HFFc6 (cell line): ENCODE measurements at places on chromosomes 4 and X.

GRCh38 chr4:123300222-123301039 lies 96.2 kb upstream of the SPRY1 start:
- no peak for DNase-seq

GRCh38 chr4:117134386-117134785 lies 49.0 kb upstream of the TRAM1L1 start:
- peak; percentile 16 for DNase-seq

DNA sequence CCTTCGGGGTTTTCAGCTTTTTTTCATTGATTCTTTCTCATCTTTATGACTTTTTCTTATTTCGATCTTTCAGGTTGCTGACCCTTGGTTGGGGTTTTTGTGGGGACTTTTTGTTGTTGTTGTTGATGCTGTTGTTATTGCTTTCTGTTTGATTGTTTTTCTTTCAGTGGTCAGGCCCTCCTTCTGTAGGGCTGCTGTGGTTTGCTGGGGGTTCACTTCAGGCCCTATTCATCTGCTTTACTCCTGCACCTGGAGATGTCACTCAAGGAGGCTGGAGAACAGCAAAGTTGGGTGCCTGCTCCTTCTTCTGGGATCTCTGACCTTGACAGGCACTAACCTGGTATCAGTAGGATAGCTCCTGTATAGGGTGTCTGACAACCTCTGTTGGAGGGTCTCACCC lies 39.9 kb upstream of the PCDH18 start:
- no peak for DNase-seq

- no peak for DNase-seq
Measured at GRCh38 chr4:144647095-144647561, 1.2 kb downstream of the HHIP start.

DNA sequence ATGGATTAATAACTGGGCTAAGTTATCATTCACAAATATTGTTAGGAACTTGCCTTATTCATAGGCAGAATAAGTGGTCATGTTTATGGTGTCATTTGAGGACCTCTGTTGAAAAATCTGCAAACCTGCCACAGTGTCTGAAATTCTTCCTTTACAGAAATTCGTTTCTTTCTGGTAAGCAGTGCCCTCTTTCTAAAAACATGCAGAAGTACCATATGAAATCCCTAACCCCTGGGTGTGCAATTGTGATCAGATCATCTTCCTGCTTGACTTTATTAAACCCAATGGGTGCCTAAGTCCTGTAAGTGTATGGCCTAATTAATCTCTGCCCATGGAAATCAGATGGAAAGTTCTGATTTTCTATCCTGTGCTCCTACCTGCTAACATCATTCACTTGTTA lies 4.4 kb upstream of the HTATSF1 start:
- no peak for DNase-seq

DNA sequence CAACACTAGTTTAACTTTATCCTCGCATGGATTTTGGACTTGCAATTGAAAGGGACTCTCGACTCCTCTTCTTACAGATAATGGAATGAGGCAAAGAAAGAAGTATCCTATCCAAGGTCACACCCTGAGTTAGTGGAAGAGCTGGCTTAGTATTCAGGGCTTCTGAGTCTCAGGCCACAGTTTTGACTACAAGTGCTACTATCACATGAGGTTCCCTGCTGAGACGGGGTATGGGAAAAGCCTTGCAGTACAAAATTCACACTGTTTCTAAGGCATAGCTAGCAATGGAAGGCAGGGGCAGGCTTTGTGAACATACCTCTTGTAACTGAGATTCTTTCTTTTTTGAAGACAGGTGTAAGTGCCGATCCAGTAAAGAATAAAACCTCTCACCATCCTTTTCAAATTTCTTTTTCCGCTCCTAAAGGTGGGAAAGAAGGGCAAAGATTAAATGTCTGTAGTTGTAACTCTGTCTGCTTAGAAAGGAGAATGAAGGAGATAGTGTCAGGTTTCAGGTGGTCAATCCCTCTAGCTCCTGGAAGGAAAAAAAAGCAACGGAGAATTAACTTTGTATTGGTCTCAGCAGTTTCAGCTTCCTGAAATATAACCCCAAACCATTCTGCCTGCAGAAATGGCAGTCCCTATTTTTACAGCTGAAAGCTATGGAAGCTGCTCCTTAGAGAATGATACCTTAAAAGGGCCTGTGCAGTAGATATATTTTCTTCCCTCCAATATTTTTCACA lies 199.0 kb downstream of the OPHN1 start:
- DNase-seq, result no peak

GRCh38 chr4:76997532-76997931 lies 48.0 kb downstream of the SEPTIN11 start:
- no peak for DNase-seq

GRCh38 chr4:83569987-83570386 lies 34.1 kb downstream of the GPAT3 start:
- no peak for DNase-seq

GRCh38 chr4:79178760-79179159 lies 147.1 kb downstream of the NAA11 start:
- no peak for DNase-seq

GRCh38 chr4:67522230-67522629 lies 23.1 kb downstream of the CENPC start:
- no peak for DNase-seq

GRCh38 chr4:77308843-77309242 lies 151.8 kb downstream of the CCNG2 start:
- peak; percentile 33 for DNase-seq

DNA sequence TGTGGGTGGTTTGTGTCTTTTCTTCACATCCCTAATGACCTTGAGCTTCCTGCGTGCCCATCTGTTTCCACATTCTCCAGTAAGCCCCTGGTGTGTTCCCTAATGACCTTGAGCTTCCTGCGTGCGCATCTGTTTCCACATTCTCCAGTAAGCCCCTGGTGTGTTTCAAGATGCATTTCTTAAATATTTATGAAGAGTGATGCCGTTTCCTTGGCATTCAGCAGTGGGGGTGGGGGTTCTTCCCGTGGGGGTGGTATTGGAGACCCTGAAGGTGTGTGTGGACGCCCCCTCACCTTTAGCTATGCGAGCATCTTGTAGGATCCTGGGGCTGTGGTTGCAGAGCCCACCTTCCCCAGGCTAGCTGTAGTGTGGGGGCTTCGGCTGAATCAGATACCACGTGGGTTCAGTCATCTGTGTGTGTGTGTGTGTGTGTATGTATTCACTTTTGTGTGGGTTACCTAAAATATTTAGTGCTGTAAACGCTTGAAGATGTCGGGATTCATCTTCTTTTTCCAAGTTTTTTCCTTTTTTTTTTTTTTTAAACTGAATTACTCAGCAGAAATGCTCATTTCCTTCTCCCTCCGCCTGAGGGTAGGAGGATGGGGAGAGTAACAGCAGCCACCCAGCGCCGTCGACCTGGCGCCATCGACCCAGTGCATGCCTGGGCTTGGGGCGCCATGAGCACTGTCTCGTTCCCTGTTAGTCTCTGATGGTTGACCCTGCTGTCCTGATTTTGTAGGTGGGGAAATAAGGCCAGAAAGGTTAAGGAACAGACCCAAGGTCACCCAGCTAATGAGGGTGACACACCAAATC lies 9.9 kb downstream of the NSG1 start:
- no peak for DNase-seq

DNA sequence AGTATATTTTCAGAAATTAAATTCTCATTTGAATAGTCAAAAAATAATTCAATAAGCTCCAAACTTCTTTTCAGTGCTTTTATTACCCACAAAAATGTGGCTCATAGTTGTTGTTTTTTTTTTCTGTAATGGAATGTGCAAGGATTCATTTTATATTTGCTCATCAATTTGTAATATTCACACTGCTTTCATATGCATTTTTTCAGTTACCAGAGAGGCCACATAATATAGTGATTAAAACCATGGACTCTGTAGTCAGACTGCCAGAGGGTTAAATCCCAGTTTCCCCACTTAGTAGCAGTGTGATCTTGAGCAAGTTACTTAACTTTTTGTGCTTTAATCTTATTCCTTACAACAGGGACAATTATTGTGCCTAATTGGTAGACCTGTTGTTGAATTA lies 64.5 kb downstream of the FAM9B start:
- DNase-seq, result no peak

GRCh38 chr4:149493492-149493891 lies 322.2 kb downstream of the IQCM start:
- no peak for DNase-seq

DNA sequence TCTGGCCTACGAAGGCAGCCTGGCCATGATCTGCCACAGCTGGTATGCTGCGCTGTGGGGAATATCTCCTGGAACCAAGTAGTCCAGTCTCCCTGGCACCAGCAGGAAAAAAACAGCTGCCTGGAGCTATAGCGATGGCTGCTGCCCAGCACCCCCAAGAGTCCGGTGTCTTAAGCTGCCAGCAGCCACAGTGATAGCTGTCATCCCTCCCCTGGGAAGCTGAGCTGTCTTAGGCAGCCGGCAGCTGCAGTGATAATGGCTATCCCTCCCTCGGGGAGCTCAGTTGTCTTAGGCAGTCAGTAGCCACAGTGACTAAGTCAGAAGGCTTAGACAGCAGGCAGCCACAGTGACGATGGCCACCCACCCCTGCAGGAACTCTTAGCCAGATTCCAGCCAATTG lies 205.1 kb downstream of the STPG2 start:
- no peak for DNase-seq

GRCh38 chr4:105236202-105236915 lies 89.7 kb downstream of the TET2 start:
- no peak for DNase-seq

DNA sequence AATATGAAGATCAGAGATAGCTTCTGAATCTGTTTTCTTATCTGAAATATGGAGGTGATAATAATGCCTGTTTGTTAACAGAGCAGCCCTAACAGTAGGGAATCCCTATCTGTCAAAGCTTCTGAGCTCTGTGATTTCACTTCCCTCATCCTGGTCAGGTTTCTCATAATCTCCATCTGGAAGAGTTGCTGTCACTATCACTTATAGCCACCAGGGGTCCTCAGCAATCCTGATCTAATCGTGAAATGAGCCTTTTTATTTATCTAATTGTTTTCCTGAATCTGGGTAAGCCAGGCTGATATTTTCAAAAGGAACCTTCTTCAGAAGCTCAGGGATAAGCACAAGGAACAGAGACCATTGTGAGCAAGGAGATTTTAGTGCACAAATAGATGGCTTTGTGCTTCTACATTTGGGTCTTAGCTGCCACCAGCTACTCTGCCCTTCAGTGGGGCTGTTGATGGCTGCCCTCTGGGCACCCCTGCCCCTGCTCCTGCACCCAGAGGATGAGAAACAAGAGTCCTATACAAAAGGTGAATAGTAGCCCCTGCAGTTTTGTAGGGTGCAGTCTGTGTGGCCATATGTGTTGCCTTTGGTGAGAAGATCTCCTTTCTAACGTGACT lies 196.4 kb upstream of the RADX start:
- DNase-seq, result peak; percentile 0

DNA sequence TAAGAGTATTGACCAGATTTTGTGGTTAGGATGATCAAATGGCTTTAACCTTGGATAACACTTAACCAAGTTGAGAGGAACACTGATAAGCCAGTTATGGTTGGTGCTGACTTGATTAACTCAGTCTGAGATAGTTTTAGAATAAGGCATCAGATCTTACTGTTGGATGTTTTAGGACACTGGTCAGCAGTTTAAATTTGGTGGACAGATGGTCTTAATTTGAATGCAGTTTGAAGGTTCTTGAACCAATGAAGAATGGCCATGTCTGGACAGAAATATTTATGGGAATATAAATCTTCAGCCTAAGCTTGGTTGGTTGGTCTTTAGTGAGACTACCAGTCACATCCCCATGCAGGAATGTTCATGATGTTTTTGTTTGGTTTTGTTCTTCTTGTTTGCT lies 2.6 kb upstream of the GIMD1 start:
- no peak for DNase-seq
